ENCODE measurements at places on chromosomes 13 and 19. TPM values are rescaled to one million over a fixed set of nuclear protein-coding genes. Genes with fewer than 3 reads are reported as not detected.

Gene NANOS3
- polyA plus RNA-seq, result 1.1 TPM

Gene MYBPC2
- polyA plus RNA-seq, result 1.2 TPM

Gene KLK3
- polyA plus RNA-seq, result 0.37 TPM

Gene HIF3A
- 30.1 TPM for polyA plus RNA-seq

Gene LINGO3
- polyA plus RNA-seq, result 0.06 TPM

Gene CHST8
- 0.35 TPM for polyA plus RNA-seq
